Stimulated activated CD4-positive, alpha-beta T cell treated with anti-CD3 and anti-CD28 coated beads, Interleukin-4, amount 100 ng/mL, for 1 hour (primary cell): ENCODE measurements at places on chromosomes 2 and 18.

GRCh38 chr2:152440460-152440859 is 105.5 kb downstream of the FMNL2 start:
- DNase-seq, result no peak

DNA sequence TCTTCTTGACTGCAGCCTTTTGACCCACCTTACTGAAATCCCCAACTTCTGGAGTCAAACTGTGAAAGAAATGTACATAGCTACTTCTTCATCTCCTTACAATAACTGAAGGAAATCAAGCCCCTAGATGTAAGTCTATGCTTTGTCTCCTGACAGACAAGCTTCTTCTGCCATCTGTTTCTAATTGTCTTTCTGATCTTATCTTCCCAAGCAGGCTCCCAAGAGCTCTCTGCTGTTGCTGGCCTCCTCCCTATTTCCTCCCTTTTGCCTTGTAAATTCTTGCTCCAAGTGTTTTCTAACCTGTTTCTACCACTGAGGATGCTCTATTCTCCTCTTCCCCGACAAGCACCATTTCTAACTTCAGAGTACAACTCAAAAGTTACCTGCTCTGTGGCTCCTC is 77.4 kb upstream of the OSR1 start:
- no peak for DNase-seq

- DNase-seq, result no peak
Observed at GRCh38 chr2:220188031-220188430, 560.6 kb downstream of the SLC4A3 start.

- no peak for DNase-seq
Observed at GRCh38 chr2:82875858-82876257, 1583.2 kb downstream of the SUCLG1 start.

DNA sequence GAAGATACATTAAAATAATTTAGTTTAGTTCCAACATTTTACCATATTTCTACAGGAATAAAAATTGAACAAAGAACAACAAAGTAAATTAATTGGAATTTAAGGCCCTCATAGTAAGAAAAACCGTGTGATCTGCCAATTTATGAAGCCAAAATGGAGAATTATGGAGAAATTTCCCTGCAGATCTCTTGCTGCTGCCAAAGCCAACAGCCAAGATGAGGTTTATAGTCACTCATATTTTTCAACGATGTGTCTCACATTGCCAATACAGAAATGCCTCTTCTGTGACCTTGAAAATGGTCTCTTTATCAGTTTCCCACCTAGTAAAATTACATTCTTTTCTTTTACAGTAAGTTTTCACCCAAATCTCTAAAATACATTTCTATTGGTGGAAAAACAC is 317.2 kb upstream of the FIGN start:
- DNase-seq, result no peak

DNA sequence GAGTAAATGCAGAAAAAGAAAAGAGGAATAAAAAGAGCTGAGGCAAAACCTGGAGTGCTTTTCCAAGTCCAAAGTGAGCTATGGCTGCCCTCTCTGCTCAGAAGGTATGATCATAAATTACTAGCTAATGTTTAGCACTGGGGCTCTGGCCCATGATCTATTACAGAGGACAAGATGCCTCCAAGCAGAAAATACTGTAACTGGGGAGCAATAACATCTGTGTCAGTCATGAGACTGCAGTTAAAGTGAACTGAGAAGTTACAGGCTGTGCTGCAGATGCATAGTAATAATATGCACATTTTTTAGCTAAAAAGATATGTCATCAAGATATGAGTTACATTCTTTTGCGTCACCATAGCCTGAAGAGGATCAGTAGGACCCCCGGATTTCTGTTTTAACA is 209.4 kb upstream of the RBBP8 start:
- no peak for DNase-seq

DNA sequence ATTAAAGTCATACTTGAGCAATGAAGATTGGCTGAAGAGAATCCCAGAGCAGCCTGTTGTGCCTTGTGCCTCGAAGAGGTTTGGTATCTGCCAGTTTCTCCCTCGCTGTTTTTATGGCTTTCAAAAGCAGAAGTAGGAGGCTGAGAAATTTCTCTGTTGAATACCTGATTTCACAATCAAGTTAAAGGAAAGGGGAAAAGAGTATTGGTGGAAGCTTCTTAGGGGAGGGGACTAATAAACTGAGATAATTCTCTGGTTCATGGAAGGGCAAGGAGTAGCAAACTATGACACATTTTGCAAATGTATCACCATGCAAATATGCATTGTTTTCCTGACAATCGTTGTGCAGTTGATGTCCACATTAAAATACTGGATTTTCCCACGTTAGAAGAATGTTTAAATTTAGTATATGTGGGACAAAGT is at the start of gene IL1B:
TSS of gene IL1B (minus strand) at position 85 of the 423 bp plus-strand sequence. CDS start 550 bp downstream, outside the sequence.
- no peak for DNase-seq
